Cortex of kidney (tissue), 1 donor: ENCODE measurements at places on chromosomes 5 and 9.

DNA sequence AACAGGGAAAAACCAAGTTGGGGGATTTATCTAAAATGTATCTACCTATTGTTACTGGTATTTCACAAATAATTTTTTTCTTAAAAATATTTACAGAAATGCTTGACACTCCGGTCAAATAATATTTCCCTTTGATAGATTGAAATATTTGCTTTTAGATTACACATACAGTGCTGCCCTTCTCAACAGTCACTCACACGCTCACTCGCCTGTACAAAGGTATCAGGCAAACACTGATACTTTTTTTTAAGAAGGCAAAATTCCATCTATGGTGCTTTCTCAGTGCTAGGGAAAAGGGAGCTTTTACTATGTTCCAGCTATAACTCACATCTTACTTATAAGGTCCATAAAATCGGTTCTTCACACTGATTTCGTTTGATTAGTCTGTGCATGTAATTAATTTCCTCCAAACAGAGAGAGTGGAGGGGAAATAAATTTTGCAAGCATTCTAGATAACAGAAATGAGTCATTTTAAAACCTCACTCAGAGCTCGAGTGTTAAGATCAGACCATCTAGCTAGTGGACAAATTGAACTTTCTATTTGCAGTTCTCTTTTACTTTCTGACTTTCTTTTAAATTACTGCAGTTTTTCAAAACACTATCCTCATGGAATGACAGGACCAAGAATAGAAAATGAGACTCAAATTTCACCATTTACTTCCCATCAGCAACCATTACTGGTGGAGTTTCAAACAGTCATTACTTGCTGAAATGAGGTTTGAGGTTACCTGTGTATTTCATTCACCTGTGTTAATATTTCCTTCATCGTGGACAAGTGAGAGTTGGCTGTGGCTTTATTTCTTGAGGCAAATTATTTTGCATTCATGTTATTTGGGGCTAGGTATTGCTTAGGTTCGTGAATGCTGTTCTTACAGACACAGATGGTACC is 273.2 kb downstream of the RAB3C start:
- no peak for DNase-seq

DNA sequence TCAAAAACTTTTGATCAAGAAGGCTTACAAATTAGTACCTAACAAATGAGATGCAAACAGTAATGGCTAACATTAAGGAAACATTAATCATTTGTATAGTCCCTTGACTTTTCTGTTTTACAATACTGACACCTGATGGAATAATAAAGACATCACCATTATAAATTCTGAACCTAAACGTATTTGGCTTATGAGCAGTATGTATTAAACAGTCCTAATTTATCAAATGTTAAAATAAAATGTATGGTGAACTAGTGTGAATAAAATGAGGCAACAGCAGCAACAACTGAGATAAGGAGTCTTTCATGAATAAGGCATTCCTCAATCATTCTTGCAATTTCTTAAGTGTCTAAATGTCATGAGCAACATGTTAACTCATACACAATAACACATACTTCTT is 6.0 kb downstream of the PUM3 start:
- no peak for DNase-seq

DNA sequence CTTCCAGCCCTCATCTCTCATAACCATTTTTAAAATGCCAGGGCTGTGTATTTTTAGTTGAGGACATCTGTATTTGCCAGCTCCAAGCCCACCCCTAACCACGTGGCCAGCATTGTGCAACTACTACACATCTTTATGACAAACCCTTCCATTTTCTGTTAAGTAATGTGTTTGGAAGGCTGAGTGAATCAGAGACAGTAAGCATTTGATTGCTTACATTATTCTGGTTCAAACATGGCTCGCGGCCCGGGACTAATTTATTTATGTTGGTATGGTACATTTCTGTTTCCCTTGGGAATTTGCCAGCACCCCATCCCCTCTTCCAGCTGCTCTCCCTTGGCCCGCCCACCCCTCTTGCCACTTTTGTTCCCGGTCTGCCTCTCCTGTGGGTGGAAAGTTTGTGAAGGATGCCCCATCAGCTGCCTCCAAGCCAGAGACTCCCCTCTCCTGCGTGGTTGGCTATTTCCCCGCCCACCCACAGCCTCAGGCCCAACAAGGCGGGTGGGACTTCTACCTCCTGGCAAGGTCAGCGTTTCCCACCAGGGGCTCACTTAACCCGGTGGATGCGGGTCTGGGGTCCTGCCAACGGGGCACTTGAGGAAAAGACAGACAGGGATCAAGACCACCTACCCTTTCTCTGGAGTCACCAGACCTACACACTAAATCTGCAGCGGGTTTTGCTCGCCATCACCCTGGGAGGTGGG is 162.2 kb downstream of the HSD17B3 start:
- no peak for DNase-seq

DNA sequence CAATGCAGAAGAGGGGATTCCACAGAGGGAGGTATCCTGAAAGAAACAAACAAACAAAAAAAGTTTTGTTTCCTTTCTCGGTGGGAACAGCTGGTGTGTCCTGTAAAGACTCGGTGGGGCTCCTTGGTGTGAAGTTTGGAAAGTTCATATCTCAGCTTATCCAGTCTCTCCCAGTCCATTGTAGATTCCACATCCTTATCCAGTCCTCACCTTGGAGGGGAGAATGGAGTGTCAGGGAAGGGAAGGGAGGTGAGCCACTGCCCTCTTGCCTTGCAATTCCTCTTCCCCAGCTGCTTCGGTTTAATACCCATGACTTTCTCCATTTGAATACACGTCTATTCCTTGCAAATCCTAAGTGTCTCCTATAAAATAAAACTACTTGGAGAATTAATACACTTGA is 234.5 kb downstream of the NFIB start:
- no peak for DNase-seq

DNA sequence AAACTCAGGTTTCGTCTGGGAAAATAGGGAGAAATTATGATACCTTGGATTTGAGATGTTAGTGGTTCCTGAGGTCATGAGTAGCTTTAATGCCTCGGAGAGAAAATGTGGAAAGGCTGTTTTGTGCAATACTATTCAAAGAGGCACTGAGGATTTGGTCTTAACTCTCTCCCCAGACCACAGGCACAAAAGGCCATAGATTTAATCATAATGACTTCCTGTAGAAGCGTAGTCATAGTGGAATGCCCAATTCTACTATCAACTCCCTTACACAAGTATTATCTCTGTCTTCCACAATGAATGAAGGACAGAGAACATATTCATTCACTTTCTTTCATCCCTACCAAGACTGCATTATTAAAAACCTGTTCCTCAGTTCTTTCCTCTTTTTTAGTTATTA is 153.0 kb upstream of the FTMT start:
- no peak for DNase-seq

DNA sequence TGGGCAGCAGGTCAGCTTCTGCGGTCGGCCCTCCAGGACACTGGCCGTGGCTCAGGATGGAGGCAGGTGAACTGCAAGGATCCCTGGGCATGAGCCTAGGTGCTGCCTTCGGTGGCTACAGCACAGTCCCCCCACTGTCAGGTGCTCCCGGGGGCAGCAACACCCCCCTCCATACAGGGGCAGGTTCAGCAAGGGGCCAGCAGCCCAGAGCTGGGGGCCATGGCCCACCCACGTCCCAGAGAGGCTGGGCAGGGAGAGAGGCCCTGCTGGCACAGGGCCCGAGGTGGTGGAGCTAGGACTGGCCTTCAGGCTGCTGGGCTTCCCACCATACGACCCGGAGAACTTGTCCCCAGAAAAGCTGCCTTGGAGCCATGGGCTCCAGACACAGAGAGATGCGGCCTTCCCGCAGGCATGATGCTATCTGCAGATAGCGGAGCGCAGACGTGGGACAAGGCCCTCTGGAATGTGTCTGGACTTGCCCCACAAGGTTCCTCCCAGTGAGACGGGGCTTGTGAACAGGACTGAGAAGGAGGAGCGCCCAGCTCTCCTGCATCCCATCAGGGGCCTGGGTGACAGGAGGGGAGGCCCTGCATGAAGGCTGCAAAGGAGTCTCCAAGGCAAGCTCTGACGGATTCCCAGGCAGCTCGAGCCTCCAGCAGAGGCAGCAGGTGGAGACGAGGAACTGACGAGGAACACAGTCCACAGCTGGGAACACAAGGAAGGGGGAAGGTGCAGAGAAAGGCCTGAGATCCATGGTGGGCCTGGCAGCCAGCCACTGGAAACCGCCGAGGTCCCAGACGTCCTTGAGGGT is 111.1 kb downstream of the VAV2 start:
- no peak for DNase-seq

DNA sequence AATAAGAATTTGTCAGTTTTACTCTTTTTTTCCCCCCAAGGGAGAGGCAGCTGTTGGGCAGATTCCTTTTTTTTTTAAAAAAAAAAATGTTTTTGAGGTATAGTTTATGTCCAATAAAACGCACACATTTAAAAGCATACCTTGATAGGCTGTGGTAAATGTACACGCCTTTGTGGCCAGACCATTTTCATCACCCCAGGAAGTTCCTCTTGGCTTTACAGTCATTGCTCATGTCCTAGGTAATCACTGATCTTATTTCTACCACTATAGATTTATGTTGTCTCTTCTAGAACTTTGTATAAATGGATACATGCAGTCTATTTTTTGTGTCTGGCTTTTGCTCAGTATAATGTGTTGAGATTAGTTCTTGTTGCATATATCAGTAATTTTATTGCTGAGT is 9.8 kb downstream of the SUB1 start:
- DNase-seq: no peak

DNA sequence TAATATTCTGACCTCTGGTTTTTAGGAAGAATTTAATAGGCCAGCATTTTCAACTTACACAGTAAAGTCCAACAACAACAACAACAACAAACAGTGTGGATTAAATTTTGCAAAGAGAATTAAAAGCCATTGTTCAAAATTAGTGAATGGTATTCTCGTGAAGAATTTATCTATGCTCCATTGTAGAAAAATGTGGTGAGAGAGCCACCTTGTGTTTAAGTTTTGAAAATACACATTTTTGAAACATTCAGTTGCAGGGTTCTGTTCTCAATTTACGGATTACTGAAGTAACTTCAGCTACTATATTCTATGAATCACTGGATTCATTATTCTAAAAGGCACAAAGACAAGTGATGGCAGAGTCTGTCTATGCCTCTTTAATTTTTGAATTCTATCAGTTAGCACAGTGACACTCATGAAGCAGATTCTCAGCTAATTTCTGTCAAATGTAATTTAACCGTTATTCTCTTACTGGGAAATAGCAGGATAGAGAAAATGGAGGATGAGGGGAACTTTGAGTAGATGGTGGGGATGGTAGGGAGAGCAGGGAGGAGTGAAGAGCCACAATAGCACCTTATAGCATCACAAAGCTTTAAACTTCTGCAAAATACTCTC is 11.0 kb downstream of the CCDC152 start:
- DNase-seq: no peak

GRCh38 chr5:130050585-130050984 is 146.3 kb downstream of the CHSY3 start:
- DNase-seq: no peak
